ENCODE measurements at places on chromosomes 13 and 19.

DNA sequence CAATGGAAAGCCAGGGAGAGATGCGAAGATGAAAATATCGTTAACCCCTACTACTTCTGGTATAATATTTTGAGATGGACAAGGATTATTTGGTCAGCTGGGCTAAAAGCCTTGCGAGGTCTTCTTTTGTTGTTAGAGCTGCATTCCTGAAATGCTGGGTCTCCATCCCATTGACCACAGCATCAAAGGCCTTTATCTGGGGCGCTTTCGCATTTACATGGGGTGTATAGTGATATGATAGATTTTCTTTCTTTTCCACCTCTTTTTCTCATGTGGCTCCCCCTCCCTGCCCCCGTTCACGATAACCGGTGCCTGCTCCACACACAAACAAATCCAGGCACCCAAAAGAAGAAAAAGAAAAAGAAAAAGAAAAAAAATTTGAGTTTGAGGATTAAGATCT, 77.5 kb downstream of the ZNF536 start:
- no peak for DNase-seq

DNA sequence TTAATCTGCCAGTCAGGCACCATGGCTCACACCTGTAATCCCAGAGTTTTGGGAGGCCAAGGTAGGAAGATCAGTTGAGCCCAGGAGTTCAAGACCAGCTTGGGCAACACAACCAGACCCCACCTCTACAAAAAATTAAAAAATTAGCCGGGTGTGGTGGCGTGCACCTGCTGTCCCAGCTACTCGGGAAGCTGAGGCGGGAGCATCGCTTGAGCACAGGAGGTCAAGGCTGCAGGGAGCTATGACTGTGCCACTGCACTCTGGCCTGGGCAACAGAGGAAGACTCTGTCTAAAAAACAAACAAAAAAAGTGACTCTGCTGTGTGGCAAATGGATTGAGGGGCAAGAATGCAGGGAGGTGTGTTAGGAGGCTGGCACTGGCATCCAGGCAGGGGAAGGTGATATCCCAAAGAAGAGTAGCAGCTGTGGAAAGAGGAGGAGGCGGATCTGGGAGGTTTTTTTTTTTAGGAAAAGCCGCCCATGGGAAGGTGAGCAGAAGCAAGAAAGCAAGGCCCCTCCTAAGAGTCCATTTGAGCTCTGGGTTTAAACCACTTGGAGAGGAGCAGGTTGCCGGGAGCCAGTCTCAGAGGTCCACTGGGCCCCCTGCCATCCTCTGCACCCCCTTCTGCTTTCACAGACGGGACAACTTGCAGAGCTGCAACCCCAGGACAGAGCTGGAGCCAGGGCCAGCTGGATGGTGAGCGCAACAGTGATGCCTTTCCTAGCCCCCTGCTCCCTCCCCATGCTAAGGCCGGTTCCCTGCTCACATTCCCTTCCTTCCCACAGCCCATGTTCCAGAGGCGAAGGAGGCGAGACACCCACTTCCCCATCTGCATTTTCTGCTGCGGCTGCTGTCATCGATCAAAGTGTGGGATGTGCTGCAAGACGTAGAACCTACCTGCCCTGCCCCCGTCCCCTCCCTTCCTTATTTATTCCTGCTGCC, 2.1 kb downstream of the HAMP start:
- no peak for DNase-seq

GRCh38 chr13:32427852-32428580, at the start of gene N4BP2L1:
Gene N4BP2L1 (minus strand): TSS chr13:32428130. CDS start chr13:32428082, 48 bp downstream.
- DNase-seq = peak; percentile 78

DNA sequence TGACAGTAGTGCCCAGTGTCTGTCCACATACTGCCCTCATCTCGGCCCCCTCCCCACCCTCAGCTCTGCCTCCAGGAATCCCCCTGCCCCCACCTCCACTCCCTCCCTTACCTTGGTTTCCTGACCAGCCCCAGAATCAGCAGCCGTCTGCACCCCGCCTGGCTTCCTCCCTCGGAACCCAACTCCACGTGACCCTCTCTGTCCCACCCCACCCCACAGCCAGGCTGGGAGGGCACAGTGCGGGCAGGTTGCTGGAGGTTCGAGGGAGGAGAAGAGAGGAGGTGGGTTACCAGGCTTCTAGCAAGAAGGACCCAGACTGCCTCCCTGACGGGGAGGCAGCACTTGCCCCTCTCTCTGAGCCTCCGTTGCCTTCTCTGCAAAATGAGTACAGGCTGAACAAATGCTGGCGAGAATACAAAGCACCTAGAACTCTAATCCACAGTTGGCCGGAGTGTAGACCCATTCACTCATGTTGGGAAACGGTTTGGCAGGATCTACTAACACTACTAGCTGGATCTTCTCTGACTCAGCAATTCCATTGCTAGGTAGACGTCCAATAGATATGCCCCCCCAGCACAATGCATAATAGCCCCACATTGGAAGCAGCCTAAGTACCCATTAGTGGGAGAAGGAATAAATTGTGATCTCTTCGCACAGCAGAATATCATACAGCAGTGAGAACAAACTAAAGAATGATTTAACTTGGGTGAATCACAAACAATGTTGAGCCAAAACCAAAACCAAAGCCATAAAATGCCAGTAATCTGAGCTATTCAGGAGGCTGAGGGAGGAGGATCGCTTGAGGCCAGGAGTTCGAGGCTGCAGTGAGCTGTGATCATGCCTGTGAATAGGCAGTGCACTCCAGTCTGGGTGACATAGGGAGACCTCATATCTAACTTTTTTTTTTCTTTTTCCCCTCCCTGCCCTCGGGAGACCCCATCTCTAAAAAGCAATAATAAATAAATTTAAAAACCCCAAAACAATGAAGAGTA, at the start of gene RASAL3:
Gene RASAL3 (minus strand): TSS at position 151 of the 992 bp plus-strand sequence. CDS start 186 bp downstream, outside the sequence.
- DNase-seq = no peak
